T-cell (primary cell): ENCODE measurements at places on chromosomes 16 and 17.

DNA sequence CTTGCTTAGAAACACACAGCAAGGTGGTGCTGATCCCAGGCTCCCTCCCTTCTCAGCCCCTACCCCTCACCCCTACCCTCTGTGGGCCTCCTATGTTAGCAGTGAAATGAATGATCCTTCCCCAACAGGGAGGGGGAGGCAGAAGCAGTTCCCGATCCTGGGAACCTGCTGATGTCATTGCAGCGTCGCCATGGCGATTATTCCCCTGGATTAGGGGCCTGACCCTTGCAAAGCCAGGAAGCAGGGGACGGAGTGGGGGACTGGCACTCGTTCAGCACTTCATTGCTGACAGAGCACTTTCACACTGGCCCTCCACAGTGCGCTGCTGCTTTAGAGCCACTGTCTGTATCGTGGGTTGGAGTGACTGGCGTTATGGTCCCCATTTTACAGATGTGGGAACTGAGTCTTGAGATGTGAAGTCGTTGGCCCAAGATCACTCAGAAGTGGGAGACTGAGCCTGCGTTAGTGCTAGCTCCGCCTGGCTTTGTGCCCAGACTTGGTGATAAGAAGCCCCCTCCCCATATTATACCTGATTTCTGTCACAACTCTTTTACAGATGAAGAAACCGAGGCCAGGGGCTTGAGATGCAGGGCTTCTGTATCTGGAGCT, 26.6 kb downstream of the LASP1 start:
- DNase-seq = no peak

- DNase-seq = no peak
Observed at GRCh38 chr16:27718201-27719105, 168.5 kb downstream of the KATNIP start.

- no peak for DNase-seq
Observed at GRCh38 chr17:18031955-18032354, 7.0 kb downstream of the ATPAF2 start.

DNA sequence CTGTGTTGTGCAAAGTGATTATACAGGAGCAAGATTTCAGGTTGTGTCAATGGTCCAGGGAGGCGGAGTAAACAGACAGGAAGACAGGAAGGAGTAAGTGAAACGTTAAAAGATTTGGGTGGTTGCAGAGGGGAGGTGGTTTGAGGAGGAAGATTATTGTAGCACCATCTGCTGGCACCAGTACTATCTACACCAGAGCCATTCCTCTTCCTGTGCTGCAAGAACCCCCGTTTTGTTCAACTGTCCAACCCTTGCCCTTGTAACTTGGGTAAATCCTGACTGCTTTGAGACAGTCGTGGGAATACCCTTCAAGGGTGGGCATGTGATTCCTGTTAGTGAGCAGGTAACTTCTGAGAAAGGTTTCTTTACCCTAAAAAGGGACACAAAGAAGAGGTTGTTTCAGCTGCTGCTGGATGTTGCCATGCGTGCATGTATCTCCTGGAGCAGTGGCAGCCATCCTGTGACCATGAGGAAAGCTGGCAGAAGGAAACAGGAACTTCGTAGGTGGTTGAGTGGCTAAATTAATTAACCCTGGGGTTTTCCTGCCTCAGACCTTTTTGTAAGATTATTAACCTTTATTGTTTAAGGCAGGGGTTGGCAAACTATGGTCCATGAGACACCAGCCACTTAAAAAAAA, 124.1 kb downstream of the PRKCA start:
- DNase-seq = peak; percentile 20

DNA sequence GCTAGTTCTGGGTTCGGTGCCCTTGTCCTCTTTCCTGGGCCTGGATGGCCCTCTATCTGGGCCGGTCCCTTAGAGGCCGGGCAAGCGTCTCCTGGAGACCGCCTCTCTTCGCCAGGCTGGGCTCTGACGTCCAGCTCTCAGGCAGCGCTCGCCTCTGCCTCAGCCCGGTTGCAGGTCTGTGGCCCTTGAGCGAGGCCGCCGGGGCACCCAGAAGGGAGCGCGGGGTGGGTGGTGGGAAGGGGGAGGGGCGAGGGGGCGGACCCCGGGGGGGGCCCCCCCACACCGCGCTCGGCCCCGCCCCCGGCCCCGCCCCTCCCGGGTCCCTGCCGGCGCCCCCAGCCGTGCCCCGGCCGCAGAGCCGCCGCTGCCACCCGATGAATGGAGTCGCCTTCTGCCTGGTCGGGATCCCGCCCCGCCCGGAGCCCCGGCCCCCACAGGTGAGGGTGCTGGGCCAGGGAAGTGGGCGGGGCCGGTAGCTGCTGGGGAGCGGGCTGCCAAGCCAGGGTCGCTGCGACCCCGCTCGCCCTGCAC, at the start of gene ARHGAP23:
Gene ARHGAP23 (plus strand): TSS at position 353 of the 531 bp plus-strand sequence. CDS start 22 bp downstream, at position 375.
- no peak for DNase-seq

- DNase-seq = peak; percentile 18
Observed at GRCh38 chr17:8012996-8013640, 10.7 kb downstream of the GUCY2D start.

GRCh38 chr16:1899641-1900451, 18.4 kb downstream of the HS3ST6 start:
- DNase-seq = no peak

- DNase-seq = no peak
Observed at GRCh38 chr17:50078430-50078829, 16.7 kb upstream of the PDK2 start.

GRCh38 chr17:4591529-4591928, 7.2 kb downstream of the SMTNL2 start:
- DNase-seq = no peak
